ENCODE measurements at places on chromosomes 13 and 19.

DNA sequence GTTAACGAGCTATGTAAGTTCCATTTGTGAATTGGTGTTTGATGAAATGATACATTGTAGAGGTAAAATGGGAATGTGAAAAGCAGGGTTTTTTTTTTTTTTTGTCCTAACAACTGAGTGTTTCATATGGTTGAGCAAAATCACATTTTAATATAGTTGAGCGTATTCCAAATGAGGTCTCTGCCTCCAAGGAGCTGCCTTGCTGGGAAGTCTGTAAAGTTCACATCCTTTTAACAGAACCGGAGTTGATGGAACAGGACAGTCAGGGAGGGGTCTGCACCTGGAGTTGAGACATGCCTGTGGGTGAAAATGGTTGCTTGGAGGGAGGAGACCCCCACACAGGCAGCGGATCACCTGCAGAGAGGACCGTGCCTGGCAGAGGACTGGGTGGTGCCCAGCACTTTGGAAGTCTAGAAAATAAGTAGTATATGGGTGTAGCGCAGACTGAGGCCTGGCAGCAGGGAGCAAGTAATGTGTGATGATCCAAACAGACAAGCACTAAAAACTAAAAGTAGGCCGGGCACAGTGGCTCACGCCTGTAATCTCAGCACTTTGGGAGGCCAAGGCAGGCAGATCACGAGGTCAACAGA lies 75.2 kb upstream of the UBAC2 start:
- no peak for DNase-seq

- DNase-seq = no peak
These were observed 185.4 kb downstream of the KDM4B start for GRCh38 chr19:5154129-5154798.

DNA sequence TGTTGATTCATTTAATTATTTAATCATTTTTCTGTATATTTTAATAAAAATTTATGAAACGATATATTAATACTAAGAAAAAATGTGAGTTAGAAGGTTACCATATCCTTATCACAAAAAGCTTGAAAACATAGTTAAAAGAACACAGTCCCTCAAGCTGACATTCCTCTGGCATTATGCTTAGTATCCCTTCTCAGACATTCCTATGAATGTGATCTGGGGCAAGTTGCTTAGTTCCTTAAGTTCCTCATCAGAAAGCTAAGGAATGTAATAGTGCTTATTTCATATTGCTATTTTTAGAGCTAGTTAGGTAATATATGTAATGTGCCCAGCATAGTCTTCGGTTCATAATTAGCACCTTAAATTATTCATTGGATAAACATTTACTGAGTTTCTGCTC lies 122.8 kb downstream of the MTUS2 start:
- DNase-seq = no peak

DNA sequence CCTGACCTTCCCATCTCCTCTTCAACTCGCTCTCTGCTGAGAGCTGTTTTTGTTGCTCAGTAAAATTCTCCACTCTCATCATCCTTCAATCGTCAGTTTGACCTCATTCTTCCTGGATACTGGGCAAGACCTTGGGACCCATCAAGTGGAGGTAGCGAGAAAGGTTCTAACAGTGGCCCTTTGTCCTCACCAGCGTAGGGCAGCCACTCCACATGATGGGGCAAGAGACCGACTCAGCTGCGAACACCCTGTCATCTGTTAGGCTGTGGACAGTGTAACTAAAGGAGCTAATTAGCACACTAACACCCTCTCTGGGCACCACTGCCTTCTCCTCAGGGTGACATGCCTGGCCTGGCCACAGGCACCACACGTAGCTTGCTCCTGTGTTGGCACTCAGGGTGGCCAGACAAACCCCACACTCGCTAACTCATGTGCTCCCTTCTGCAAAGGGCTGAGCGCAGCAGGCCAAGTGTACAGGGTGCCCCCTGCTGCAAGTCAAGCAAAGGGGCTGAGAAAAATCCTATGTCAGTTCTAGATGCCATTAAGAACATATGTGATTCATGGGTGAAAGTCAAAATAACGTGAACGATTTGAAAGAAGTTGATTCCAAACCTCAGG lies 1216.0 kb downstream of the SLITRK5 start:
- no peak for DNase-seq
